Lower lobe of right lung (tissue), 2 donors: ENCODE measurements at places on chromosomes 2 and 18. TPM values are rescaled to one million over a fixed set of nuclear protein-coding genes. Genes with fewer than 3 reads are reported as not detected.
A peak's percentile ranks its signal among the peaks of the same experiment; 100 is the strongest.

Gene XPO1
- 111 TPM for total RNA-seq

Gene ATP6V1B1
- 2.2 TPM for total RNA-seq

Gene CTLA4
- total RNA-seq: 0.86 TPM

Gene FAHD2B
- total RNA-seq: 11.8 TPM

Gene STPG4
- total RNA-seq: 0.77 TPM

Gene NEUROD1
- total RNA-seq: not detected

Gene TNFRSF11A
- 3.9 TPM for total RNA-seq

GRCh38 chr2:237223201-237223861, 137.6 kb downstream of the COPS8 start:
- H3K27ac ChIP-seq: peak overlapping the region; percentile 64
- DNase-seq: no peak
- H3K4me3 ChIP-seq: no peak overlapping the region
- H3K4me1 ChIP-seq: peaks cover 5% of the 10 kb centered on the region

- H3K27ac ChIP-seq: no peak overlapping the region
- no peak overlapping the region for H3K4me3 ChIP-seq
- no peak for DNase-seq
- no peaks in the 10 kb centered on the region for H3K36me3 ChIP-seq
- H3K27me3 ChIP-seq: no peaks in the 10 kb centered on the region
These were observed 239.0 kb downstream of the ZNF521 start for GRCh38 chr18:25112821-25113434.

GRCh38 chr2:45124456-45124855, 115.2 kb upstream of the SIX2 start:
- no peak overlapping the region for H3K4me3 ChIP-seq
- DNase-seq: no peak
- no peaks in the 10 kb centered on the region for H3K4me1 ChIP-seq
- H3K27ac ChIP-seq: no peak overlapping the region
- H3K27me3 ChIP-seq: no peaks in the 10 kb centered on the region

GRCh38 chr2:35447215-35447614, 908.4 kb upstream of the CRIM1 start:
- H3K4me3 ChIP-seq: no peak overlapping the region
- no peaks in the 10 kb centered on the region for H3K36me3 ChIP-seq
- DNase-seq: no peak
- no peaks in the 10 kb centered on the region for H3K27me3 ChIP-seq

DNA sequence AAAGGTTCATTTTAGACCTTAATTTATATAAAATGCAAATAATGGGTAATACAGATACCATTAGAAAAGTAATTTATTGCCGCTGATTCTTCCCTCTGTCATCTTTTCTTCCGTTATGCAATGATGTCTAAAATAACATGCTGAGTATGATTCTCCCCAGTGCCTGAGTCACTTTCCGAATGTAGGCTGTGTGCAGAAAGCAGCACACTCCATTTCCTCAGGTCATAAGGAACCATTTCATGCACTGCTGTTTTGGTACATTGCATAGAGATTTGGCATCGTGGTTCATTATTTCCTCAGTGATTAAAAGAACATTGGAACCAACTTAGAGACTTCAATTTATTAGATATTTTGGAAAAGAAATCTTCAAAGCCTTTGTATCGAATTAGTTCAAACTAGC, 173.5 kb downstream of the CDH2 start:
- no peaks in the 10 kb centered on the region for H3K27me3 ChIP-seq
- H3K4me1 ChIP-seq: no peaks in the 10 kb centered on the region
- H3K4me3 ChIP-seq: no peak overlapping the region
- no peaks in the 10 kb centered on the region for H3K36me3 ChIP-seq
- H3K27ac ChIP-seq: no peak overlapping the region

- no peaks in the 10 kb centered on the region for H3K27me3 ChIP-seq
- peak overlapping the region; percentile 94 for H3K4me3 ChIP-seq
- peak overlapping the region; percentile 98 for H3K27ac ChIP-seq
- H3K36me3 ChIP-seq: peaks cover 15% of the 10 kb centered on the region
- H3K4me1 ChIP-seq: peaks cover 45% of the 10 kb centered on the region
These were observed 1.1 kb downstream of the CNDP2 start for GRCh38 chr18:74497324-74497676.

- no peaks in the 10 kb centered on the region for H3K36me3 ChIP-seq
- DNase-seq: no peak
- peak overlapping the region; percentile 26 for H3K27ac ChIP-seq
- H3K4me1 ChIP-seq: peaks cover 10% of the 10 kb centered on the region
- no peaks in the 10 kb centered on the region for H3K27me3 ChIP-seq
These were observed 66.6 kb downstream of the BCL2 start for GRCh38 chr18:63253014-63253413.

DNA sequence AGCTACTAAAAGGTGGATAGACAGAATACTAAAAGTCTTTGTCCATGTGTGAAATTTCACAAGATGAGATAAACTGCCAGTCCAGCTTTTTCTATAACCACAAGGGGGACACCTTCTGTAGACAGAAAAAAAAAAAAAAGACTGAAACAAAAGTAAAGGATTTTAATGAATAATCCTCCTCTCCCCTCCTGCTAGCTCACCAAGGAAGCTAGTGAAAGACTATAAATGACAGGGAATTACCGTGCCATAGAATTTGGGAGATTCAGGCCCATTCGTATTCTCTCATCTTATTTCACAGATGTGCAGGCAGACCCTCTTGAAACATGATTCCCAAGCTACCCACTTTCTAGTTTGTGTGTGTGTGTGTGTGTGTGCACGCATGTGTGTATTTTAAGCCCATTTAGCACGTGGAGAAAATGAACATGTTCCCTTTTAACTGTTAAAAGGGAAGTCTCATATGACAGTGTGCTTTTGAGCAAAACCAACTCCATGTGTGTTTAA, 36.3 kb upstream of the SLC8A1 start:
- peak overlapping the region; percentile 72 for H3K27ac ChIP-seq
- peaks cover 18% of the 10 kb centered on the region for H3K4me1 ChIP-seq
- H3K4me3 ChIP-seq: no peak overlapping the region
- no peaks in the 10 kb centered on the region for H3K36me3 ChIP-seq

GRCh38 chr2:106965611-106966010, 79.6 kb upstream of the ST6GAL2 start:
- H3K27me3 ChIP-seq: no peaks in the 10 kb centered on the region
- H3K4me3 ChIP-seq: no peak overlapping the region
- H3K36me3 ChIP-seq: no peaks in the 10 kb centered on the region
- no peaks in the 10 kb centered on the region for H3K4me1 ChIP-seq
- no peak for DNase-seq
- H3K27ac ChIP-seq: no peak overlapping the region

DNA sequence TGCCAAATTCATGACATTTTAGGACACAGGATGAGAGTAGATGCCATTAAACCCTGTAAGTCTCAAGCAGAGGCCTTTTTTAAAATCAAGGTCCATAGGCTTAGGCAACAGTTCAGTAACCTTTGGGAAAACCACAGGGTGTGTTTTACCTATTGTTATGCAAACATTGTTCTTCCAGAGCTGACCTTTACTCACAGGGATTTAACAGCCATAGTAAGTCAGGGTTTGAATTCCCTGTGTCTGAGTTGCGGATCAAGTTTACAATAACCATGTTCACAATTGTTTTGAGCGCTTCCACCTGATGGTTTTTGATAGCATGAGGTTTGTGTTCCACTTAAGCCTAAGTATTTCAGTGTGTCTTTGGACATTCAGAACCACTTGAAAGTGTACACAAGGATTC, 160.1 kb upstream of the BOD1L2 start:
- H3K36me3 ChIP-seq: no peaks in the 10 kb centered on the region
- DNase-seq: no peak
- no peaks in the 10 kb centered on the region for H3K27me3 ChIP-seq
- H3K4me1 ChIP-seq: no peaks in the 10 kb centered on the region
- H3K4me3 ChIP-seq: no peak overlapping the region

- H3K27ac ChIP-seq: no peak overlapping the region
- DNase-seq: no peak
- H3K27me3 ChIP-seq: no peaks in the 10 kb centered on the region
- no peaks in the 10 kb centered on the region for H3K4me1 ChIP-seq
- no peaks in the 10 kb centered on the region for H3K36me3 ChIP-seq
These were observed 182.3 kb downstream of the RDH14 start for GRCh38 chr2:18378020-18378653.

DNA sequence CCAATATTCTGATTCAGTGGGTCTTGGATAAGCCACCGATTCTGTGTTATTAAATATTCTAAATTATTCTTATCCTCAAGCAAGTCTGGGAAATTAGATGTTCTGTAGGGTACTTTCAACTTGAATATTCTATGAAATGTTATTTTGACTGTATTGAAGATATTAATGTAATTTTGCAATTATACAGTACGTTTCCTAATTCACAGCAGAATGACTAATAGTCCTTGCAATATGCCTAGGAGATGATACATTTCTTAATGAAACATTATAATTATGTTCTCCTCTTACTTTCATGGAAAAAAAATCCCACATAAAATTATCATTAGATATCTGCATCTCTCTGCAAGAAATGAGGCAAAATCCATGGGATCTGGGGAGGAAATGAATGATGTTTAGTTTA, 46.2 kb upstream of the PLA2R1 start:
- no peaks in the 10 kb centered on the region for H3K4me1 ChIP-seq
- no peak overlapping the region for H3K27ac ChIP-seq
- H3K27me3 ChIP-seq: no peaks in the 10 kb centered on the region
- peaks cover 37% of the 10 kb centered on the region for H3K36me3 ChIP-seq
